Tracheal epithelial cell (primary cell): ENCODE measurements at places on chromosomes 5 and 9. TPM values are rescaled to one million over a fixed set of nuclear protein-coding genes. Genes with fewer than 3 reads are reported as not detected.

The LCN1 gene
- total RNA-seq = not detected in 2 replicates

The TMOD1 gene
- total RNA-seq = 0.48 TPM in 1 of 2 replicates, not detected in the other

The BRD8 gene
- total RNA-seq = 11.5 and 12.3 TPM in 2 replicates

The LIFR gene
- 5.8 and 11.1 TPM in 2 replicates for total RNA-seq

The EGFL7 gene
- 13.2 and 23.9 TPM in 2 replicates for total RNA-seq

The GABRA1 gene
- total RNA-seq = not detected in 2 replicates

The SLC6A19 gene
- not detected in 2 replicates for total RNA-seq

The RORB gene
- total RNA-seq = under 0.01 and 0.21 TPM in 2 replicates

The STC2 gene
- total RNA-seq = 130 and 235 TPM in 2 replicates
